Stimulated activated CD4-positive, alpha-beta T cell treated with anti-CD3 and anti-CD28 coated beads, Interleukin-1b, Interleukin-23, amount 100 ng/mL, for 24 hours (primary cell): ENCODE measurements at places on chromosomes 5 and 9.

- DNase-seq: no peak
Observed at GRCh38 chr9:33151007-33151557, 16.1 kb downstream of the B4GALT1 start.

DNA sequence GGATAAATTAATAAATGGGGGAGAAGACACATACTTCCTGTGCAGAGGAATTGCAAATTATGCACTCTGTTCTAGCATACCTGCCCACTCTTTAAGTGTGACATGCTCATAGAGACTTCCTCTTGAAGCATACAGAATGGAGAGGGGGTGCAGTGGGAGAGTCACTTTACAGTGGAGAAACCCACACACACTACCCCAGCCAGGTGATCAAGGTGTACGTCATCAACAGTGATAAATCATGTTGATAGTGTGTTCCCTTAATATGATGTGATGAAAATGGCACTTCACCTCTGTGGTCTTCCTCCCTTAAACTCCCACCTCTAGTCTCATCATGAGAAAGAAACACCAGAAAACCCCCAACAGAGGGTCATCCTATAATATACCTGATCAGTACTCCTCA, 110.0 kb downstream of the SH3GL2 start:
- DNase-seq: no peak

DNA sequence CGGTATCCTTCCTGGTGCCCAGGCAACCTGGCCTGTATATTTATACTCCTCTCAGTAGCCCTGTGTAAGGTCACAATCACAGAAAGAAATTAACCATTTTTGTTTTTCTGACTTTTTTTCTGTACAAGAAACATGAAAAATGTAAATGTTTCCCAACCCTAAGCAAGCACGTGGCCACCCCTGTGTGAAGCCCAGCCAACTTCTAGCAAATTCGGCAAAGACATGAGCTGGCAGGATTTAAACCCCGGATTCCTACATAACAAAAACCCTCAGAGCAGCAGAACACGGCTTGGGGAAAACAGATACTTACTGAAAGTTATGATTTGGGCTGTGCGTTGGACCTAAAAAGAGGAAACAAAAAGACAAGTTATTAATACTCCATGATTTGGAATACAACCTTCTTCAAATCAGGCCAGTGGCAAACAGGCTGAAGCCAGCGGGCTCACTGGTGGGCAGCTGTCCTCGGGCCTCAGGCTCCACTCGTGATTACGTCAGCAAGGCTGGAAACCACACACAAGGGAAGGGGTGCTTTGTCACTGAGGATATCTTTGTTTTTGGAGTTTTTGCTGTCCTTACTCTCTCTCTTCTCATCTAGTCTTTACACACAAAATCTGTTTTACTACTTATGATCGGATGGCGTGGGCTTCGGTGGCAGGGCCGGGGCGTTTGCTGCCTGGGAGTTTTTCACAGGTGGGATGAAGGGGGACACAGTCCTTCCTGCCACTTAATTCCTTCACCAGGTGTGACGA, 194.1 kb downstream of the ROR2 start:
- DNase-seq: no peak

DNA sequence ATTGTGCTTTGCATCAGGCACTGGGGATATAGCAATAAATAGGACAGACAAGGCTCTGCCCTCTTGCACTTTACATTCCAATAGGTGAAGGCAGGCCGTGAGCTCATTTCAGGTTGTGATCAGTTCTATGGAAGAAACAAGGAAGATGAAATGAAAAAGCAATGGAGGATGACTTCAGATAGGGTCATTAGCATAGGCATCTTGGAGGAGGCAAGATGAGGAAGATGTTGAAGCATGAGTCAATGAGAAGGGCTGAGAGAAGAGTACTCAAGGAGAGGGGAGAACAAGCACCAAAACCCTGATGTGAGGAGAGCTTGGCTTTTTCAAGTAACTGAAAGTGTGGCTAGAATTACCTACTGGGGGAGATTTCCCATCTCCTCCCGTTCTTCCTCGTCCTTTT, 5.0 kb upstream of the SPARC start:
- no peak for DNase-seq
